Tibial artery (tissue), 4 donors: ENCODE measurements at places on chromosomes 6 and 20.

DNA sequence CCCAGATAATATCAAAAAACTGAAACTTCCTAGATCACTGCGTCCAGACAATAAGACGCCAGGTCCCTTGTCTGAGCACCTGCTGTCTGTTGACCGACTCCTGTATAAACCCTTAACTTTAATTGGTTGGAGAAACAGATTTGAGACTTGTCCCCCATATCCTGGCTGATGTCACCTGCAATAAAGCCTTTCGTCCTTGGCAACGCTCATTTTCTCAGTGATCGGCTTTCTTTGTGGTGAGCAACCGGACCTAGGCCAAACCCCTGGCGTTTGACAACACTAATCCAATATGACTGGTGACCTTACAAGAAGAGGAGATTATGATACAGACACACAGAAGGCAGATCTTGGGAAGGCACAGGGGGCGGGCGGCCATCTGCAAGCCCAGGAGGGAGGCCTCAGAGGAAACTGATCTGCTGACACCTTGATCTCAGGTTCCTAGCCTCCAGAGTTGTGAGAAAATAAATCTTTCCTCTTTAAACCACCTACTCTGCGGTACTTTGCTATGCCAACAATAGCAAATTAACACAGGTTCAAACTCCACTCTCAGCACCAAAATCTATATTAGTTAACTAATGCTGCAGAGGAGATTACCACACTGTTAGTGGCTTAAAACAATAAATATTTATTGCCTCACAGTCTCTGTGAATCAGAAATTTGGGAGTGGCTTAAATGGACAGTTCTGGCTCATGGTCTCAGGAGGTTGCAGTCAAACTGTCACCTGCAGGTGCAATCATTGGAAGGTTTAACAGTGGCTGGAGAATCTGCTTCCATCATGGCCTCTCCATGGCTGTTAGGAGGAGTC, 178.7 kb downstream of the OTOR start:
- no peak for DNase-seq
- no peaks in the 10 kb centered on the region for H3K4me1 ChIP-seq
- H3K27me3 ChIP-seq, result no peaks in the 10 kb centered on the region

DNA sequence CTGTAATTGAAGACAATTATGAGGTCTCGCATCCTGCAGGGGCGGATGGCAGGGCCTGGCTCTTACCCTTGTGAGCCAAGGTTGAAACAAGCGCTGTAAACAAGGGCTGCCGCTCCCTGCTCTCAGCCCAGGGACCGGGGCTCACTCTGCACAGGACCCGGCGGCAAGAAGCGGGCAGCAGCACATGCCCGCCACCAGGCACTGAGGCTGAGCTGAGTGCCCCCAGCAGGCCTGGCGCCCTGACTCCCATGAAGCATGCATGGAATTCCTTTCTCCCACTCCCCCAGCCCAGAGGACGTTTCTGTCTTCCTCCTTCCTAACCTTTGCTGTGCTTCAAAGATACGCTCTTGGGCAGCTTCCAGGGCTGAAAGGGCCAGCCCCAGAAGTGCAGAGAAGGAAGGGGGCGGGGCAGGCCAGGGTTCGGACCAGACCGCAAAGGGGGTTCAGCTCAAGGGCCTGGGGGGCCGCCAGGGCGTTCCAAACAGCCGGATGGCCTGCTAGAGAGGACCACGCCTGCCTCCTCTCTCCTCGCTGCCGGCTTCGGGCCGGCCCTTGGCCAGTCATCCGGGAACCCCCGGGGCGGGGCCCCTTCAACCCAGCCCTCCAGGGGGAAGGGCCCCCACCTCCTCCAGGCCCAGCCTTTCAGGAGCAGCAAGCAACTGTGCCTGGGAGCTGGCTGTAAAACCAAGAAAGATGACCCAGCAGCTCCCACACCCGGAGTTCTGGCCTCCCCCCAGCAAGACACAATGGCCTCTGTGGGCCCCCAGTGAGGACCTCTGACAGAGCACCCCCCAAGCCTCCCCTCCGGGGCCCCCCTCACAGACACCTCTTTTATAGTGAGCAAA, 109.9 kb downstream of the NOL4L start:
- H3K27me3 ChIP-seq, result no peaks in the 10 kb centered on the region
- peak; percentile 91 for DNase-seq
- H3K4me3 ChIP-seq, result peak overlapping the region; percentile 52
- H3K4me1 ChIP-seq, result peaks cover 24% of the 10 kb centered on the region
- H3K36me3 ChIP-seq, result no peaks in the 10 kb centered on the region

- no peak overlapping the region for H3K4me3 ChIP-seq
- no peaks in the 10 kb centered on the region for H3K27me3 ChIP-seq
- no peak for DNase-seq
- H3K27ac ChIP-seq, result no peak overlapping the region
- H3K4me1 ChIP-seq, result no peaks in the 10 kb centered on the region
Observed at GRCh38 chr6:98041056-98041455, 758.0 kb upstream of the MMS22L start.

DNA sequence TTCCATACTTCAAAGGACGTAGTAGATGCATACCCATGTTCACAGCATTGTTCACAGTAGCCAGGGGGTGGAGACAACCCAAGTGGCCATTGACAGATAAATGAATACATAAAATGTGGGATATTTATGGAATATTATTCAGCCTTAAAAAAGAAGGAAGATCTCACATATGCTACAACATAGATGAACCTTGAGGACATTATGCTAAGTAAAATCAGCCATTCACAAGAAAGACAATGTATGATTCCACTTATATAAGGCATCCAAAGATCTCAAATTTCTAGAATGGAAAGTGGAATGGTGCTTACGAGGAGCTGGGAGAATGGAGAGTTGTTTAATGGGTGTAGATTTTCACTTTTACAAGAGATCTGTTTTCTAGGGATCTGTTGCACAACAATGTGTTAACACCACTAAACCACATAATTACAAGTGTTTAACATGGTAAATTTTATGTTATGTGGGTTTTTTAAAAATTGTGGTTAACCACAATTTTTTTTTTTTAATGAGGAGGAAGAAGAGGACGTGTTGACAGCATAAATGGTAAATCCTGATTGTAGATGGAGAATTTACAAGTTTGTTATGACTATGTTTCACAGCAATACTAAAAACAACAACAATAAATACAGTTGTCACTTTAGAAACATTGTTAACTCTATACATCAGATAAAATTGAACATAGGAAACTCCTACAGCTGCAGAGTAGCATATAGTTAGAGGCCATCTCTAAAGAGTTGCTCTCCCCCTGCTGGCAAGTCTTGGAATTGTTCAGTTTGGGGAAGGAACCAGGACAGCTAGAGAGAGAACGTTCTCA, 41.6 kb downstream of the CCN2 start:
- peak; percentile 67 for DNase-seq
- no peak overlapping the region for H3K27ac ChIP-seq
- no peaks in the 10 kb centered on the region for H3K27me3 ChIP-seq
- no peaks in the 10 kb centered on the region for H3K36me3 ChIP-seq
- no peaks in the 10 kb centered on the region for H3K4me1 ChIP-seq
- no peak overlapping the region for H3K4me3 ChIP-seq

DNA sequence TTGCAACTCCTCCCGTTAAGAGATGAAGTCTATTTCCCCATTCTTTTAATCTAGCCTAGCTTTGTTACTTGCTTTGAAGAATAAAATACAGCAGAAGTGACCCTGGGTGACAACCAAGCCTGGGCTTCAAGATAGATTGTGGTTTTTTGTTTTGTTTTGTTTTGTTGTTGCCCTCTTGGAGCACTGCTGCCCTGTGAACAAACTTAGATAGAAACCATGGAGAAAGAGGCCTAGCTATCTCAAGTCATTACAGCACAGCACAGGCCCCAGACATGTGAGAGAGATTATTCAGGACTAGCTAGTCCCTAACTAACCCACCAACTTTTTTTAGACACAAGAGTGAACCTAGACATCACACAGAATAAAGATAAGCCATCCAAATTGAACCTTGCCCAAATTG, 475.2 kb downstream of the EPHA7 start:
- H3K36me3 ChIP-seq, result no peaks in the 10 kb centered on the region
- no peak for DNase-seq
- no peaks in the 10 kb centered on the region for H3K4me1 ChIP-seq
- no peak overlapping the region for H3K4me3 ChIP-seq

DNA sequence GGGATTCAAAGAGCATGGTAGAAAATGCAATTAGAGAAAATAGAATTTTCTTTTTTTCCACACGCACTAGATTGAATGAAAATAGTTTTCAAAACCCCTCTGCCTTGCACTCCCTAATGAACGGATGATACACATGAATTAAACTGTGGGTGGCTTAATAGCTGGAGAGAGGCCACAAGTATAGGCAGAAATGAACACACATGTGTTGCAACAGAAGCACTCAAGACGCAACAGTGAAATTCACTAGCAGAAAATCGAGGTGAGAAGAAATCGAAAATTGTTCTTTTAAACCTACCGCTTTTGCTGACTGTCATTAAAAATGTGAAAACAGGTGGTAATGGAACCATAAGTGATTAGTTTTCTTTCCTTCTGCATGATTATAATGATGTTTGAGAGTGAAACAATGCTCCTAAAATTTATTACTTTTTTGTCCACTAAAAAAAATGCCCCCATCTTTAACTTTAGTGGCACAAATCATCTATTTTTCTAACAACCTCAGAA, 80.1 kb upstream of the SHLD1 start:
- DNase-seq, result no peak
- no peak overlapping the region for H3K27ac ChIP-seq
- no peak overlapping the region for H3K4me3 ChIP-seq
- no peaks in the 10 kb centered on the region for H3K27me3 ChIP-seq
- no peaks in the 10 kb centered on the region for H3K36me3 ChIP-seq
- no peaks in the 10 kb centered on the region for H3K4me1 ChIP-seq

DNA sequence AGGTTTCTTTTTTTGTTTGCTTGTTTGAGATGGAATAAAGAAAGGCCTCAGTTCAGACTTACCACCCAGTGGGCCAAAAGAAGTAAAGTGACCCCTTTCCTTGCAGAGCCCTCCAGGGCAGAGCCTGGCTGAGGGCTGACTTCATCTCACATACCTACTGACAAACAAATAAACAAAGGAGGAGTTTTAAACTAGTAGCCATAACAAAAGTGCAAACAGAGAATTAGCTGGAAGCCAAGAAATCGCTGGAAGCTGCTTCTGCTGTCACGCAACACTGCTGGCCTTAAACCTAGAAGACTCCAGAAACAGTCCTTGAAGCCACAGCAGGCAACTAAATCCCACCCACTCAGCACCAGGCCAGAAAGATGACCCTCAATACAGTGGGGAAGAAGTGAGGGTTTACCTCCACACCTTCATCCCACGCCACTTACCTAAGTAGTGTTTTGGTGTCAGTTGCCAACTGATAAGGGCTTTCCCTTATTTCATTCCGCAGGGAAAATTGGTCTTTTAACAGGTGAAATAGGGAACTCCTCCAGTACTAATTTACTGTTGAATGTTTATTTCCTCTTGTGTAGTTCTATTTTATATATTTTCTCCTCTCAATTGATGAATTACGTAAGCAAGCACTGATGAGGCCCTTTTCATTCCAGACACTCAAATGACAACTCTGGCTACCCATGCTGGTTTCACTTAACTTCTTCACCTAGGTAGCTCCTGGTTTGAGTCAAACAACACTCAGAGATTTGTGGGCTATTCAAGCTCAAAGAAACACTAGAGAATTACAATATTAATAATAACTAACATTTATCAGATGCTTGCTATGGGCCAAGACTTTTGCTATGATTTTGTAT, 46.2 kb downstream of the EDN1 start:
- no peak overlapping the region for H3K27ac ChIP-seq
- no peak overlapping the region for H3K4me3 ChIP-seq
- DNase-seq, result no peak
- no peaks in the 10 kb centered on the region for H3K27me3 ChIP-seq

- DNase-seq, result no peak
- no peak overlapping the region for H3K4me3 ChIP-seq
- no peaks in the 10 kb centered on the region for H3K27me3 ChIP-seq
Observed at GRCh38 chr6:50381099-50381415, 331.3 kb upstream of the DEFB112 start.

DNA sequence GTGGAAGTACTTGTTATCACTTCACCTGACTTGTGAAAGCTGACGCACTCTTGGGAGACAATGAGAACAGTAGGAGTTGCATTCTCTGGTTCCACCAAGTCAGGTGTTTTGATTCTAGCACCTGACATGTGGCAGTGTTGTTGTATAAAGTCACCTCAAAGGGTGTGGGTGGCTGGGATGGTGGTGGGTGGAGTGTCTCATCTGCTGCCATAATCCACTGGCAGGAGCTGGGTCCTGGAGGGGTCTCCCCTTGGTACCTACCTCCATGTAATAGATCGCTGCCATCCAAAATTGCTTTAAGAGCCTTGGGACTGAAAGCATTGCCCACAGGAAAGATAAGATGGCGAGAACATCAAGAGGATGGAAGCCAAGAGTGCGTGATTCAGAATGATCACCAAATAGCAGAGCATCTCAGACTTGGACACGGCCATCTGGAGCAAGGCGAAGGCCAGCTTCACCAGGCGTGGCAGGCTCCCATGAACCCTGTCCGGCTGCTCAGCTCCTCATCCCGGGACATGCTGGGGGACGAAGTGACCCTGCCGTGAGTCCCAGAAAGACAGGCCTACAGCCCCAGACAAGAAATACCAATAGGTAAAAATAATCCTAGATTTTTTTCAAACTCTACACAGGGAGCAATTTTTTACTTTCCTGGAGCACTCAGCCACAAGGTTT, 56.6 kb downstream of the NPEPL1 start:
- H3K27ac ChIP-seq, result no peak overlapping the region
- no peak overlapping the region for H3K4me3 ChIP-seq
- H3K36me3 ChIP-seq, result no peaks in the 10 kb centered on the region
- H3K4me1 ChIP-seq, result no peaks in the 10 kb centered on the region
- H3K27me3 ChIP-seq, result no peaks in the 10 kb centered on the region

DNA sequence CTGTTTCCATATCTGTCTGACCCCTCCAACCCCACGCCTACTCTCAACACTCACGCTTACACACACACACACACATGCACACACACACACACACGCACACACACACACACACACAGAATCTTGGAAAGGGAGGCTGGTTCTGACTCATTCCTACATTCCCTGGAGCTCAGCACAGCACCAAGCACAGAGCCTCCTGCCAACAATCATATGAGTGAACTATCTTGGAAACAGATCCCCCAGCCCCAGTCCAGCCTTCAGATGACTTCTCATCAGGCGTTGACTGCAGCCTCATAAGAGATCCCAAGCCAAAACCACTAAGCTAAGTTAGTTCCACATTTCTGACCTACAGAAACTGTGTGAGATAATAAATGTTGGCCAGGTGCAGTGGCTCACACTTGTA, 14.1 kb upstream of the HCK start:
- peaks cover 56% of the 10 kb centered on the region for H3K27me3 ChIP-seq
- no peak overlapping the region for H3K27ac ChIP-seq
- no peak for DNase-seq
- no peak overlapping the region for H3K4me3 ChIP-seq

GRCh38 chr20:54062812-54063280, 7.5 kb downstream of the BCAS1 start:
- no peaks in the 10 kb centered on the region for H3K36me3 ChIP-seq
- no peaks in the 10 kb centered on the region for H3K4me1 ChIP-seq
- H3K27ac ChIP-seq, result no peak overlapping the region
- no peak for DNase-seq
- peaks cover 9% of the 10 kb centered on the region for H3K27me3 ChIP-seq

GRCh38 chr20:17874271-17875105, 94.1 kb downstream of the SNX5 start:
- DNase-seq, result peak; percentile 7
- H3K36me3 ChIP-seq, result no peaks in the 10 kb centered on the region
- peaks cover 28% of the 10 kb centered on the region for H3K4me1 ChIP-seq
- peak overlapping the region; percentile 47 for H3K27ac ChIP-seq
- peak overlapping the region; percentile 3 for H3K4me3 ChIP-seq

GRCh38 chr20:63587776-63588591, 13.9 kb upstream of the HELZ2 start:
- no peak overlapping the region for H3K27ac ChIP-seq
- no peaks in the 10 kb centered on the region for H3K27me3 ChIP-seq
- H3K36me3 ChIP-seq, result peaks cover 48% of the 10 kb centered on the region

- H3K36me3 ChIP-seq, result peaks cover 5% of the 10 kb centered on the region
- no peak for DNase-seq
- H3K27ac ChIP-seq, result no peak overlapping the region
- H3K4me3 ChIP-seq, result no peak overlapping the region
- no peaks in the 10 kb centered on the region for H3K4me1 ChIP-seq
Observed at GRCh38 chr6:80174900-80175572, 68.6 kb downstream of the BCKDHB start.
